ENCODE measurements at places on chromosomes 4 and X.

GRCh38 chr4:84258905-84259830, 239.9 kb downstream of the NKX6-1 start:
- no peak for DNase-seq

DNA sequence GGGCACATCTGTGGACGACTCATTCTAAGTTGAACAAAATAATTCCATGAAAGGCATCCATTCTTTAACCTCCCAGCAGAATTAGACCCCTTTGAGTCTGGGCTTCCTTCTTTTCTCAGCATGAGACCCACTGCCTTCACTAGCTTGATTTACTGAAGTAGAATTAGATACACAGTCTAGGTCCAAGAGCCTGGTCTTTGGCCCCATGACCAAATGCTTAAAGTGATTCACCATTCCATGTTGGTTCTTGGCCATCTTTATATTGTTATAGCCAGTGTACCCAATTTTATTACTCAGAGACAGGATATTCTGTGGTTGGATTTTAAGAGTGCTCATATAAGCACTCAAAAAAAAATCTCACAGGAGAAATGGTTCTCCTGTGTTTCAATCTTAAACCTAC, 155.3 kb upstream of the GPC4 start:
- DNase-seq = no peak

DNA sequence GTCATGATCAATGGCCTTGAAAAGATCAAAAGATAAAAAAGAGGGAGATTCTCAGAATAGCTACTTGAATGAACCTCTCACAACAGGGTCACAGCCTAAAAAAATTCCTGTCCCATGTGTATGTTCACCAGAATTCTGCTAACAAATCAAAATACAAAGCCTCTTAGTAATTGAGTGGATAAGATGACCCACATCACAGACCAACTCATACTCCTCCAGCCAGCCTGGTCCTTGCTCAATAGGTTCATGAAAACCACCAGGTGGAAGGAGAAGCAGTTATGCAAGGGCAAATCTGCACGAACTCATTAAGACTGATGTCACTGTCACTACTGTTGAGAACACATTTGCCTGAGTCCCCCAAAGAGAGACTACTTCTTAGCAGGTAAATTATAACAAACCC, 21.5 kb downstream of the WDFY3 start:
- DNase-seq = no peak

DNA sequence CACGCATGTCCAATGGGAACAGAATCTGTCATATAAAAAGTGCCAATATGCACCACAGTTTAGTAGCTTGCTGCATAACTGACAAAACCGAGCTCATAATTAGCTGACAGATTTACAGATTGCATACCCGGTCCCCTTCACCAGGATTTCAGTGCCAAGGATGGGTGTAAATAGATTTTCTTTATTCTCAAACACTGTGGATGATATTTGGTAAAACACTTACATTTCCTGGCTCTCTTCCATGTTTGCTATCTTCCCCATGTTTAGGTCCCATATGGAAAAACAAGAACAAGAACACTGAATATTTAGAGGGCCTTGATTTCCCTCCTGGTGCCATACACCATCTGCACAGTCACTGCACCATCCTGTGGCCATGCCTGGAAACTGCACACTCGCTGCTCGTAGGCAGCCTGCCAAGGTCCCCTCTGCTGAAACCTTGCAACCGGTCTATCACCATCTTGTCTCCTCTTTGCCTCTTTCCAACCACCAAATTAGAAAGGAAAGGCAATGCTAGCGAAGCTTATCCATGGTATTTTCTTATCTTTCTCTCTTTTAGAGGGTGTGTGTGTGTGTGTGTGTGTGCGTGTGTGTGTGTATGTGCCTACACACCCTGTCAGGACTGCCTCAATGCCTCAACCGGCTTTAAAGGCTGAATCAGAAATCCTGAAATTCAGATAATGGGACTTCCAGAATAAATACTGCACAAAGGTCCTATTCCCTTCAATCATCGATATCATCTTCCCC, 124.2 kb upstream of the MBNL3 start:
- DNase-seq = no peak

- DNase-seq = no peak
Observed at GRCh38 chrX:136549226-136549625, 17.2 kb downstream of the VGLL1 start.

DNA sequence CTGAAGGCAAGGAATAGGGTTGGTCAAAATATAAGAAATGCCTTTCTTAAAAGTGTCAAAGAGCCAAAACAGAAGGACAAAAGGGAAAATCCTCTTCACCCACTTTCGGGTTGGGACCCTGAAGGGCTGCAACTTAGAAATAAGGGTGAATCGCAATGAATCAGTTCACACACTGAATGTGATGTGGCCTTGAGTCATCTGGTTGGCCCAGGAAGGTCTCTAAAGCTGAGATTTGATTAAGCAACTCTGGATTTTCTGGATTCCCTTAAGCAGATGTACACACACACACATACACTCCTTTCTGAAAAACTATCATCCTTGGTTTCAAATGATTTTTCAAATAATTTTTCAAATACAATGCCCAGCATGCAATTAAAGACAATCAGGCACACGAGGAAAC, 13.1 kb downstream of the TAB3 start:
- DNase-seq = no peak

- no peak for DNase-seq
Observed at GRCh38 chr4:54723220-54723619, 65.5 kb downstream of the KIT start.

DNA sequence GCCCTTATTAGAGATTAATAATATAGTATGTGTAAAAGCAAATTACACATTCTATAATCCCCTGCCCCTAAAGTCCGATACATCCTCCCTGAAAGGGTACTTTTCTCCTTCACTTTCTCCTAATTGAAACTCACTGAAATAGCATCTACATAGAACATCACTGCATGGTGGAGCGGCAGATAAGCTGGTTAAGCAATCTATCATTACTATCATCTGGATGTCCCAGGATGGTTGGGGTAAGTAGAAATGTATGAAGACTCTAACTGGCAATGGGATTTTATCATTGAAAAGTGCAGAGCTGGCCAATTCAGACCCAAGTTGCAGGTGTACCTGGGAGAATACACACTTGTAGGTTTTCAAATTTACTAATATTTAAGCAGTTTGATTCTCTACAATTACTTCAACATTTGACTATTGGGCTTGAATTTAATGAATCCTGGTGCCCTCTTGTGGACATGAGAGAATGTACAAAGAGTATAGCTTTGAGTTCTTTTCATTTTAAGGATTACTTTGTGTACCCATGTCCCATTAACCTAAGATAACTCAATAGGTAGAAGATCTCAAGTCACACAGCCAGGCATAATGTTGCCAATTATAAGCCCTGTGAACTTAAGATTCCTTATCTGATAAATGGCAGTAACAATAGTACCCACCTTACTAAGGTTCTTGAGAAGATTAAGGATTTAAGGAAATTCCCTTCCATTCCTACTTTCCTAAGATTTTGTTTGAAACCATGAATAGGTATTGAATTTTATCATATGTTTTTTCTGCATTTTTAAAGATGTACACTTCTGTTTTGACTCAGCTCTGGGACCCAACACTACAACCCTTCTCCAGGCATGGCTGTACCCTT, 69.8 kb downstream of the SHROOM3 start:
- DNase-seq = no peak

DNA sequence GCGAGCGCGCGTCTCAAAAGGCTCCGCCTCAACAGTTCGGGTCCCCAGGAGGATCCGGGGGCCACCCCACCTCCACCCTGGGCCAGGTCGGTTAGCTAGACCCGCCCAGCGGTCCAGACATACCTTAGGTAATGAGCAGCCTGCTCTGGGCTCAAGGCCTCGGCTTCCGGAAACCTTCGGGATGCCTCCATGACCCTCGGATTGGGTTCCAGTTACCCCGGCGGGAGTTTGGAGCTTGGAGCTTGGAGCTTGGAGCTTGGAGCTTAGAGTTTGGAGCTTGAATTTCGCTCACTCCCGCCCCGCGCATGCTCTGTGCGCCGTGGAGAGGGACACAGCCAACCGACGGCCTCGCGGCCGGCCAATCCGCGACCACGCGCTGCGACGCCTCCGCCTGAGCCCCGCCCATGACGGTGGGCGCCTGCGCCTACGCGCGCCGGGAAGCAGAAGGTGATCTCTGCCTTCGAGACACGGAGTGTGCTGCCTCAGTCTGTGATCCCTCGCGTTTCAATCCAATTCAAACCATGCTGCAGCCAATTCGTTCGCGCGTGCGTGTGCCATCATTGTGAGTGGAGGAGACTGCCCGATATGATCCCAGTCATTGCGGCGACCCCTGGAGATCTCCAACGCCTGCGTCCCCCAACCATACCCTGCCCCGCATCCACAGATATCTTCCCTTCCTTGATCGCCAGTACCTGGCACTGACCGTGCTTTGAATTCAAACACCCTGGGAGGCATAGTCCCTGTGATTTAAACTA, at the start of gene ERCC6L:
TSS of gene ERCC6L (minus strand) at position 307 of the 755 bp plus-strand sequence. CDS start at position 191, 116 bp downstream.
- DNase-seq = peak; percentile 72

GRCh38 chr4:36273276-36273675, 8.1 kb upstream of the DTHD1 start:
- no peak for DNase-seq

DNA sequence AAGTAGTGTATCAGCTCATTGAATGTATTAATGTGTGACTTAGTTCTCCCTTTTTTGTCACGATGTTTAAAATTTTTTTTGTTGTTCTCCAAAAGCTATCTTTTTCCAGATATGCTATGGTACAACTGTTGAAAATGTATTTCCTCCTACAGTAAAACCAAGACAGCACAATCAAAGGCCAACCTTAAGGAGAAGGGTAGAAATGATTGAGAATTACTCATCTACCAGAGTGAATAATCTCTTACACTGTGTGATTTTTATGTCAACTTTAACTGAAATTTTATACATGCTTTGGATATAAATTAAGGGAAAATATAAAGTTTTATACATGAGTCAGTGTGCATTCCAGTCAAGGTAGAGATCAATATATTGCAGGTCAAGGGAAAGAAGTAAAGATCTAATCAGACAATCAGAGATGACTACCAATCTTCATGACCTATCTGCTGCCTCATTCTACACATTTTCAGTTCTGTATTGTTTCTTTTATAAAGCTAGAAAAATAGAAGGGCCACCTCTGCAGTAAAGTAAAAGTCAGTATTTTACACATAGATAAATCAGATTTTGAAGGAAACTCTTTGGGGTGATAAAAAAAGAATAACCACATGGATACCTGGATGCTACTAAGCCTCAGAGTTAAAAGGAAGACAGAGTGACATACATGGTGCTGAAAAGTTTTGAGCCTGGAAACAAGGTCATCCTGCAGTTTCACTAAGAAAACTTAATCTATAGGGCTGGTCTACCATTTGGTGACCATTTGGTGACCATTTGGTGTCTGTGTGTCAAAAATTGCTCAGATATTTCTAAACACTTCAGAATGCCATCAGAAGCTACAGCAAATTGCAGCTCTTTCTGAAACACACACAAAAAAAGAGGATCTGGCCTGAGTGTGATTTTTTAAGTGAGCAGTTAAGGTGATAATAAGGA, 1.6 kb downstream of the FAM13A start:
- DNase-seq = no peak

- DNase-seq = no peak
Observed at GRCh38 chr4:168408620-168409019, 71.7 kb downstream of the DDX60L start.

- DNase-seq = no peak
Observed at GRCh38 chr4:28443801-28444412, 1583.3 kb downstream of the STIM2 start.

DNA sequence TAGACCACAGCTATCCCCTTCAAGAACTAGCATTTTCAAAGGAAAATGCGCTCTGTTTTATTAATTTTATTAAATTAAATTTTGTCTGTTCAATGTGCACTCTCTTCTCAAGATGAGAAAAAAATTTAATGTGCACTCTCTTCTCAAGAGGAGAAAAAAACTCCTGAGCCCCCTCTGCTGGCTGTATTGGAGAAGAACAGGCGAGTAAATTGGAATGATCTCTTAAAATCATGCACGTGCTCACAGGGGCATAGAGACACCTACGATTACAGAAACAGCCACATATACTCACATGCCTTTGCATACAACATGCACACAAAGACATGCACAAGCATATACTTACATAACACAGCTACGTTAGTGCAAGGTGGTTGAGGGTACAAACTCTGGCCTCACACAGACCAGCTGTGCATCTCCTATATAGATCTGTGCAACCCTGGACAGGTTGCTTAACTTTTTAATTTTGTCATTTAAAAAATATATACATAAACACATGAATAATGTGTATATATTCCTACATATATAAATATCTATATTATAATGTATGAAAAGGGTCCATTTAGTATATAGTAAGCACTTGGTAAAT, 176.2 kb upstream of the CXorf66 start:
- DNase-seq = no peak

- DNase-seq = no peak
Observed at GRCh38 chr4:25632135-25632534, 23.5 kb upstream of the SLC34A2 start.

DNA sequence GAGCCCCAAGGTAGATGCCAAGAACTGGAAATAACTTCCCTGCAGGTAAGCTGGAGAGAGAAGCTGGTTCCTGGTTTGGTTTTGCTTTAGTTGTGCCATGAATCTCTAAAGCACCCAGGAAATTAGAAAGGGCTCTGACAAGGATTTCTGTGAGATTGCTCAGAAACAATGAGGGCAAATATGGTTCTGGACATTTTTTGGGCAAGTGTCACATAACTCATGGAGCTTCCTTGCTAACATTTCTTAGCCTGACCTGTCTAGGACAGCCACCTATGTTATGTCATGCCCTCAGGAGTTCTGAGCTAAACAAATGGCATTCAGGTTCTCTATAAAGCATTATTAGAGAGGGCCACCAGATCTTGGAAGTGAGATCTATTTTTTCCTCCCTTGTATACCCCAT, 131.8 kb downstream of the GUCY2F start:
- DNase-seq = no peak

DNA sequence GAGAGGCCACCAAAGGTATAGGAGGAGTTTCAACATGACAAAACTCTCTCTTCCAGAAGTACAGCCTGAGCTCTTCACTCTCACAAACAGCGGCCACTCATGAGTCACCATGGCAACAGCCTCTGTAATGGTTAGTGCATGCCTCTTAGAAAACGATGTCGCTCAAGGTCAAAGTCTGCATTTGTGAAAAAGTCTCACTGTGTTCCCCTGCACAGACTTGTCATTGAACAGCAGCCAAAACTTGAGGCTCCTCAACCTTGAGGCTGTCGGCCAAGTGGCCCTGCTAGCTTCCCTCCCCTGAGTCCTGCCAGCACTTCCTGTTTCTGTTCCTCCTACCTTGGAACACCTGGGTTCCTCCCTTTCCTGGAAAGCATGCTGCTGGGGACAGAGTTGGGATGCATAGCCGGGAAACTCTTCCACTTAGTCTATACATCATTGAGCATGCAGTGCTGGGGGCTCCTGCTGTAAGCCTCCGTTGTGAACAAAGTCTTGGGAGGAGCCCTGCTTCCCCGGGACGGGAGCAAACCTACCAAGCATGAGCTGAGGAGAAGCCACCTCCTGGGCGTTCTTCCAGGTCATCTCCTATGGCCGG, 66.6 kb downstream of the ING2 start:
- no peak for DNase-seq

DNA sequence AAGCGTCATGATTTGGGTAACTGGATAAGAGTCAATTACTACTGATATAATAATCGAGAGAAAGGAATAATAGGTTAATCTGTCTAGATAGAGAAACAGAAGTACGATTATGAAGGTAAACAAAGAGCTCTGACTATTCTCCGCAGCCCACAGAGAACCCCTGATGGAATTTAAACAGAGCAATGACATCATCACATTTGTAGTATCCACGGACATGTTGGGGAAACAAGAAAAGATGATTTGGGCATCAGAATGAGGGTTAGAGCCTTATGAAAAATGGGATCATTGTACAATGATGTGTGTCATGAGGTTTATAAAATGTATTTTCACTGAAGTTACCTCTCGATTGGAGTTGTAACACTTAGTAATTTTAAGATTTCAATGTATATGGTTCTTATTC, 129.9 kb downstream of the DTHD1 start:
- DNase-seq = no peak
